Fibroblast of mammary gland (primary cell): ENCODE measurements at places on chromosomes 1 and 21.

GRCh38 chr1:119114786-119115185 is 25.7 kb downstream of the WARS2 start:
- no peak for DNase-seq

DNA sequence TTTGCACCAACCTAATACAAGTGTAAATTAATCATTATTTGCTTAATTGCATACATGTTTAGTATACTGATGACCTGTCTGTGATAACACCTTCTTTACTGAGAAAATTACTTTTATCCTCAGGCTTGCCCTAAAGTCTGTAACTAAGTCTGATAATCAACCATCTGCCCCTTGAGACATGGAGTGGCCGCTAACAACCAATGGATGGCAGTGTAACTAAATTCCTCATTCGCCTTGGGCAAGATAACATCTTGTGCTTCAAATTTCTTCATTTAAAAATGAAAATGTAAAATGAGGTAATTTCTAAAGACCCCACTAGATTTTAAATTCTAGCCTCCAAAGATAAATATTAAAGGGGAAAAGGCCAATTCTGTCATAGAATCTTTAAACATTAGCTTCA is 85.1 kb downstream of the ENAH start:
- peak; percentile 18 for DNase-seq

DNA sequence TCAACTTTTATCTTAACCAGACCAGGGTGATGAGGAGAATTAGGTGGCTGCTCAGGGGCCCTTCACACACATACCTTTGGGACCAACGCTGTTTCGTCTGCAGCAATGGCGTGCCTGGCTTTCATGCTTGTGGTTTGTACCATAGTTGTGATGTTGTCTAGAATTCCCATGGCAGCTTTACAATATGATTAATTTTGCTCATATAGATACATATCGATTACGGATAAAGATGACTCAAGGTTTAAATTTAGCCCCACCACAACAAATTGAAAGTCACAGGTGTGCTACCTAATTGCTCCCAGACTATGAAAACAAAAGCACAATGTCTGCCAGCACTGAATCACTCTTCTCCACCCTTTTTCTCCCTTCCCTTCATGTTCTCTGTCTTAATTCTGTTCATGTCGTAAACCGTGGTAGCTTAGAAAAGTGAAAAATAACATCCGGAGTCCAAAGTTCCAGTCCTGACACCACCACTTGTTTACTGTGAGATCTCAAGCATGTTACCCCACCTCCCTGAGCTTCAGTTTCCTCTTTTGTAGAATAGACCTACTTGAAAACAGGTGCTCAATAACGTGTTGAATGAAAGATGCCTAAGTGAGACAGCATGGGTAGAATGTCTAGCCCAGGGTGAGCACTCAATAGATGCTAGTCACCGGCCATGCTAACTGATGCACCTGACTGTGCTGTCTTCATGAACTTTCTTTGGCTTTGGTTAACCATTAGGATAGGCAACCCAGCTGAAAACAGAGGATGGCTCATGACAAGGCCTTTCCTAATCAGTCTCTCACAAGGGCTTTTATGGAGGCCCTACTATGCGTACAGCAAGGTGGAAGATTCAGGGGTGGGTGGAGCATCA is 22.1 kb upstream of the JUN start:
- no peak for DNase-seq

- DNase-seq, result no peak
These were observed 3.0 kb upstream of the DMRTA2 start for GRCh38 chr1:50426108-50426700.

GRCh38 chr21:17925899-17926298 is 106.7 kb upstream of the C21orf91 start:
- DNase-seq, result peak; percentile 47

GRCh38 chr1:43327549-43328292 is 9.9 kb upstream of the MPL start:
- peak; percentile 80 for DNase-seq
